Activated T-cell treated with anti-CD3 and anti-CD28 coated beads, Interleukin-2, amount 50 U/mL, for 4 hours (primary cell): ENCODE measurements at places on chromosomes 6 and 20.
A peak's percentile ranks its signal among the peaks of the same experiment; 100 is the strongest.

DNA sequence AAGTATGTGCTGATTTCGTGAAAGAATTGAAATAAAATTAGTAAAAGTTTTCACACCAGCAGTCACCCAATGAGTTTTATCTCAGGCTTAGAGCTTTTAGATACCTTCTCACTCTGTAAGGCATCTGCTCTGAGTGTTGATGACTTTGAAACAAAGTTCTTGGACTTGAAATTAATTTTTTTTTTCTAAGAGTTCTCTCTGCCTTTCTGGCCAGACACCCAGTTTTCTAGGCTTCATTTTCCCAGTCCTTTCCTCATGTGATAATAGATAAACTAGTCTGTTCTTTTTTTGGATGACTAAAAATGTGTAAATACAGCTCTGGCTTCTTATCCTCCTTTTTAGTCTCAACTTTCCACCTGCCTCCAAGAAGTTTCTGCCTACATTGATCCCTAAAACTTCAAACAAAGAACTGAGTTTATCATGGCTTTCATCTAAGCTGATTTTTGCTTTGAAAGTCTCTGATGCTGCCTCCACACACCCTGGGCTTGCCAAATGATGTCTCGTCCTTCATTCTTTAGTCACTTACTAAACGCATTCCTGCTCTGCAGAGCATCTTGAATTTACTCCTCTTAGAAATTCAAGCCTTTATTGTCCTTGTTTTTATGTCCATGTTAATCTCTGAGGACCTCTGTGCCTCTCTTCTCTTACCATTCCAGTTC lies 32.7 kb downstream of the SLX4IP start:
- no peak for DNase-seq

GRCh38 chr20:17298171-17298570 lies 71.3 kb downstream of the PCSK2 start:
- DNase-seq, result no peak

DNA sequence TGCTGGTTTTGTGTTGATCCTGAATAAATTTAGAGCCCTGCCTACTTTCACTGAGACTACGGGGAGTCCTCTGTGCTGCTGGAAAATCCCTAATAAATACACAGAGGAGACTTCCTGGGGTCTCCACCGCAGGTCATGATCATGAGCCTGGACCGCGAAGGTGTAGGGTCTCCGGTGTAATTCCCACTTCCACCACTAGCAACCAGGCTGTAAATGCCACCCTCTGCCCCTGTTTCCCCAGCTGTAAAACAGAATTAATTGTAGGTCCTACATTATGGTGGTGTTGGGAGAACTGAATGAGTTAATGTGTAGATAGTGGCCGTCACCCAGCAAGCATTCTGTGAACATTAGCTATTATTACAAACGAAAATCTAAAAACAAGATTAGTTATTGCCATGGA lies 191.6 kb upstream of the THBS2 start:
- no peak for DNase-seq

DNA sequence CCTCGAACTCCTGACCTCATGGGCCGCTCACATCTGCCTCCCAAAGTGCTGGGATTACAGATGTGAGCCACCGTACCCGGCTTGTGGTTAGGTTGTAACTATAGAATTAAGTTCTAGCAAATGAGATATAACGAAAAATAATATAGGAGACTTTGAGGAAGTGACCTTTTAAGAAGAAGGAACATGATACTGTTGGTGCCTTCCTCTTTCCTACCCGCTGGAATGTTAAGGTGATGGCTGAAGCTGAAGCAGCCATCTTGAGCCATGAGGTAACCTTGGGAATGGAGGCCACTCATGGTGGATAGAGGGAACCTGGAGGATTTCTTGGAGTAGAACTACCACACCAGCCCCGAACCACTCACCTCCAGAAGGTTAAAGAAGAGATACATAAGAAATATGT lies 48.1 kb upstream of the MDGA1 start:
- no peak for DNase-seq

DNA sequence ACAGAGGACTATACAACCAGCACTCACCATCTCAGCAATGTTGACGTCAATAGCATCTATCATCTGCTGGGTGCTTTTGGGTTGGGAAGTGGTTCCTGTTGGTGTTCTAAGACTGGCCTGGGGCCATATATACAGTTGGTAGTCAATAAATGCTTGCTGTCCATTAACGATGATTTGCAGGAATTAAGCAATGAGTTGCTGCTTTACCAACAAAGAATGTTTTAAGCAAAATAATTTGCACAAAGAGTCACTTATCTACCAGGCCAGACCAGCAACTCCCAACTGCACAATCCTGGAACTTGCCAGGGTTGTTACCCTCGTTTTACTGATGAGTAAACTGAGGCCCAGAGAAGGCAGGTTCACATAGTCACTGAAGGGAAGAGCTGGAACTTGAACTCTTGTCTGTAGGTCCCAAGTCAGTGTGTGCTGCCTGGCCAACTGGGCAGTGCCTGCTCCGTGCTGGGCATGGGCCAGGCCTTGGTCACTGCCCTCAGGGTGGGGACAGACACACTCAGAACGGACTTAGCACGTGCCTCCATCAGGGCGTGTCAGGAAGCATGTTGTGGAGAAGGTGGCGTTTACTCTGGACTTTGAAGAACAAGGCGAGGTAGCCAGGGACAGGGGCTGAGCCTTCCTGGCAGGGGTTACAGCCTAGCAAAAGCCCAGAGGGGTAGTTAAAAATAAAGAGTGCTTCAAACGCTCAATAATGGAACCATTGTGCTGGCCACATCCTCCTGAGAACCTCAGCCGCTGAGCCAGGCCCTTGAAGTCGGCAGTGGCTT lies 2.5 kb upstream of the SRC start:
- no peak for DNase-seq

- DNase-seq, result no peak
Measured at GRCh38 chr6:66145867-66146266, 438.8 kb upstream of the EYS start.

GRCh38 chr6:79671600-79672266 lies 40.6 kb downstream of the SH3BGRL2 start:
- peak; percentile 55 for DNase-seq

DNA sequence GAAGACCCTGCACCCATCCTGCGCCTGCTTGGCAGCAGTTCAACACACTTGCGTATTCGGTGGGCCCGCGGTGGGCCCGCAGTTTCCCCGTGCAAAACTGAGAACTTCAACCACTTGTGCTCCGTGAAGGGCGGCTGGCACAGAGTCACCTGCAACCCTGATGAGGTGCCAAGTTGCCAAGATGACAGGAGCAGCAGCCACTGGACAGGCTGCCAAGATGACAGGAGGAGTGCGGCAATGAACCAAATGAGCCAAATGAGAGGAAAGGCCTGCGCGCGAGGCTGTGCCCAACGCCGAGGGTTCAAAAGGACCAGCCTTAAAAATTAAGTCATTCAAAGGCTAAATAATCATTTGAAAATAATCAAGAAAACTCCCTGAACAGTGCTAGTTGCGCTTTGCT lies 20.1 kb downstream of the DIDO1 start:
- DNase-seq, result no peak

DNA sequence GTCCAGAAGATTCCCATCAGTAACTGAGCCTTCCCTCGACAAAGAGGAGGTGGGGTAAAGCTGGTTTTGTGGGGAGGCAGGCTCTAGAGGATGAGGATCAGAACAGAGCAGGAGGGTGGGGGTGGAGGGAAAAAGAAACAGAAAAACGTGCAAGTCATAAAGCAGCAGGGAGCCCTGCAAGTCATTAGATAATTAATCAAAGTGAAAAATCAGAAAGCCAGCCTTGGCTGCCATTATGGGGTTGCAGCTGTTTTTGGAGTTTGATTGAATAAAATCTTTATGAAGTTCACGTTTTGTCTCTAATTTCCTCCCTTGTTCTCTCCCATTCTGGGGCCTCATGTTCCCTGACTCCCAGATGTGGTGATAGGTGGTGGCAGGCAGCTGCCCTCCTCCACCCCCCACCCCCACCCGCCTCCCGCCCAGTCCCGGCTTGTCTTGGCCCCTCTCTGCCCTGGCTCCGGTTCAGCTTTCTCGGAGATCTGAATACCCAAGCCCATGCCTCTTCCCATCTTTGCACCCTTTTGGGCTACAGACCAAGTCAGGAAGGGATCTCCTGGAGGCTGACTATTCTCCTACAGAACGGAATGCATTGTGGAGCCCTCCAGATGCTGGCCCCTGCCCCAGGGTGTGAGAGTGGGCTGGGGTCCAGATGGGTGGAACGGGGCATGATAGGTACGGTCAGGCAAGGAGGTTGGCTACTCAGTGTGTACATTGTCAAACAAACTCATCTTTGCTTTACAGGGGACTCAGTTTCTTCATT lies 141.8 kb downstream of the CDC5L start:
- DNase-seq, result no peak

DNA sequence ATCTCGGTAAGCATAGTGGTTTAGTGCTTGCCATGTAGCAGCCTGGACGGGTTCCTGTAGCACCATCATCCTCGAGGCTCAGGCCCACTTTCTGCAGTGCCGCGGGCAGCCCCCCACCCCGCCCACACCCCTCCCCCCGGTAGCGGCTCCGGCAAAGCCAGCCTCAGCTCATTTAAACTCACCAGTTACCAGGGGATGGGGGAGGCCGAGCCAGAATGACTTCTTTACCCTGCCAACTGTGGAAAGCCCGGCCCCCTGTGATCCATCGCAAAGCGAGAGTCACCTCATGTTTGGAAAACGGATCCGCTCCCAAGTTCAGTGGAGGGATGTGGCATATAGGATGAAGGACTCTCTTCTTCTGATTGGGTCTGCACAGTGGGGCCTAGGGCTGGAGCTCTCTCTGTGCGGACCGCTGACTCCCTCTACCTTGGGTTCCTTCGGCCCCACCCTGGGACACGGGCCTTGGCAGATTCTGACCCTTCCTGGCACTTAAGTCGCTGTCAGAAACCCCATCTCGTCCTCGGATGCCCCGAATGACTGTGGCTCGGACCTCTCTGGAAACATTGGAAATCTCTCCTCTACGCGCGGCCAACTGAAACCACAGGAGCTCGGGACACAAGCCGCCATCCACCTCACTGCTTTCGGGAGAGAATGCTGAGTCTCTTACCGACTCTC lies 337.8 kb upstream of the DEFB115 start:
- no peak for DNase-seq

DNA sequence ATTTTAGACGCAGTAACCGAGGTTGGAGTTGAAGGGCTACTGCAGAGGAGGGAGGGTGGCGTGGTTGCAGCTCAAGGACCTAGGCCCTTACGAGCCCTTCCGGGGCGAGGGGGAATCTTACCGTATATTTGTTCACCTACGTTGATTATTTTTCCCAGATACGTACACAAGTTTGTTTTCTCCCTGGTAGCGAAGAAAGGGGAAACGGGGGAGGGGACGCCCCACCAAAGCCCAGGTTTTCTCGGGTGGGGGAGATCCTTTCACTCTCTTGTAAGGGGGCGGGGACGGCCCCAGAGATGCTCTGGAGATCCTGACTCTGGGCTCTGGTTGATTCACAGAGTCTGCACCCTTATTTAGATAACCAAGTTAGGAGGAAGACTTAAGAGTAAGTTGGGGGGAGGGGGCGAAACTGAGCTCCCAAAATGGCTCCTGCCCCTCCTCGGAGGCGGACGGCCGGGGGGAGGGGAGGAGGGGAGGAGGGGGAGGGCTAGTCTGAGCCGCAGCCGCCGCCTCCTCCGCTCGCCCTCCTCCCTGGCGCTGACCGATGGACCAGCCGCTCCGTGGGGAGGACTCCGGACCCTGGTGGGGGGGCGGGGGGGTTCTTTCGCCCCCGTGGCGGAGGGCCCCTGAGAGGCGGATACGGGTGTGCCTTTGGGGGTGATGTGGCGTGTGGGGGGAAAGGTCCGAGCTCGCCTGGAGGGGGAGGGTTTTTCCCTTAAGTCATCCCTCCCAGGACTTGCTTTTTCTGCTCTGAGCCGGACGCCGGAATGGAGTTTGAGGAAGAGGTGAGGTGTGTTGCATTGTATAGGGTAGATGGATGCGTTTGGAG lies 2.2 kb downstream of the BRD2 start:
- DNase-seq, result peak; percentile 75

- no peak for DNase-seq
Measured at GRCh38 chr20:4006640-4007039, 8.7 kb downstream of the RNF24 start.

- DNase-seq, result no peak
Measured at GRCh38 chr20:19621072-19621471, 137.0 kb upstream of the RIN2 start.

GRCh38 chr6:29739136-29739881 lies 16.1 kb downstream of the HLA-F start:
- no peak for DNase-seq

DNA sequence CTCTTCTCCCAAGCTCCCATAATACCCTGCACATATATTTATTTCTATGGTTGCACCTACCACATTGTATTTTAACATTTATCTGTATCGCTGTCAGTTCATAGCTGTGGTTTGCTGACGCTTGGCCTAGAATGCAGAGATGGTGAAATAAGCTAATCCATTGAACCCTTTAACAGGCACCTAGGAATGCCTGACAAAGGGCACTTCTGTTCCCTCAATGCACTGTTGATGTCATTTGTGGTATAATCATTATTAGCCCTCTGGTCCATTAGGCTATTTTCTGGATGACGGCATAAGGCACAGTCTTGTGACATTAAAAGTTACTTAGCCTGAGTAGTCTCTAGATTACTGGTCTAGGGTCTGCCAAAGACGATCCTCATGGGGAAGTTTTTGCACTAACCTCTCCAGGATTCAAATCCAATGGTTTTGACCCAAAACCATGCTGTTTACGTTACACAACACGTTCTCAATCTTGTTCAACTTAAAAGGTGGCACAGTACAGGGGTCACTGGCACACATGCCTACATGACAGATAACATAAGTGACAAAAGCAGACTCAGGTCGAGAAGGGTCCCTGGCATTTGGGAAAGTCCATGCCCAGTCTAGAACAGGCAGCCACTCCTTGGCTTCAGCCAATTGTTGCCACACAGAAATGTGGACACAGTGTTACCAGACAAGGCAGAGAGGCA lies 2.1 kb upstream of the YWHAB start:
- DNase-seq, result no peak

GRCh38 chr6:30136570-30137286 lies 788 bp downstream of the TRIM40 start:
- no peak for DNase-seq

- DNase-seq, result no peak
Measured at GRCh38 chr20:36666181-36666740, 20.3 kb upstream of the SLA2 start.

GRCh38 chr20:41168281-41169161 lies 31.2 kb downstream of the PLCG1 start:
- no peak for DNase-seq

DNA sequence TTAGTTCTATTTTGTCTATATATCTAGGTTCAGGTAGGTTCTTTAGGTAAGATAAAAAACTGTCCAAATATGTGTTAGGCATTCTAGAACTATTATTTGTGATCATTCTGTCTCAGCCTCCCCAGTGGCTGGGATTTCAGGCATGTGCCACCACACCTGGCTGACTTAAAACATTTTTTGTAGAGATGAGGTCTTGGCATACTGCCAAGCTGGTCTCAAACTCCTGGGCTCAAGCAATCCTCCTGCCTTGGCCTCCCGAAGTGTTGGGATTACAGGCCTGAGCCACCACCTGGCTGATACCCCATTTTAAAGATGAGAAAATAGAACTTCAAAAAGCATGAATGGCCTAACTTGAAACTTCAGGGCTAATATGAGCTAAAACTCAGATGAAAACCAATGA lies 33.9 kb downstream of the LHFPL5 start:
- no peak for DNase-seq
